ENCODE measurements at places on chromosomes 7 and 10.
A peak's percentile ranks its signal among the peaks of the same experiment; 100 is the strongest.

DNA sequence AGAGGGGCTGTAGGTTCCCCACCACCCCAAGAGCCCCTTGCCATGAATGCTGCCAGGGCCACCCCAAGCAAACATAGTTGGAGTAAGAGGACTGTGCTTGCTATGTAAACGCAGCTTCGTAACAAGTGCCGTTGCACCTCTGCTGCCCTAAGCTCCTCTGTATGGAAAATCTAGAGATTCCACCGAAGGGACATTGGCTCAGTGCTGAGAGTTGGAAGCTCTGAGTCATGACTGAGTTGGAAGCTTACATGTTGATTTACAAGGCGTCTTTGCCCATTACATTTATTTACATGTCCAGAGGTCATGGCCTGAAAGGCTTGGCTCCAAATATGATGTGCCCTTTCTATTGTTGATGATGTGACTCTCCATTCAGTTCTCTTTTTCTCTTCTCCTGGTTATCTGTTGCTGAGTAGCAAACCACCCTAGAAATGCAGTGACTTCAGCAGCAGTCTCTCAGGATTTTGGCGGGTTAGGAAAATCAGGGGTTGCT is 233.1 kb upstream of the TCF7L2 start:
- H3K4me3 ChIP-seq: no peak overlapping the region
- no peaks in the 10 kb centered on the region for H3K36me3 ChIP-seq
- H3K4me1 ChIP-seq: no peaks in the 10 kb centered on the region
- H3K27me3 ChIP-seq: no peaks in the 10 kb centered on the region
- DNase-seq: peak; percentile 86
- no peak overlapping the region for H3K27ac ChIP-seq

DNA sequence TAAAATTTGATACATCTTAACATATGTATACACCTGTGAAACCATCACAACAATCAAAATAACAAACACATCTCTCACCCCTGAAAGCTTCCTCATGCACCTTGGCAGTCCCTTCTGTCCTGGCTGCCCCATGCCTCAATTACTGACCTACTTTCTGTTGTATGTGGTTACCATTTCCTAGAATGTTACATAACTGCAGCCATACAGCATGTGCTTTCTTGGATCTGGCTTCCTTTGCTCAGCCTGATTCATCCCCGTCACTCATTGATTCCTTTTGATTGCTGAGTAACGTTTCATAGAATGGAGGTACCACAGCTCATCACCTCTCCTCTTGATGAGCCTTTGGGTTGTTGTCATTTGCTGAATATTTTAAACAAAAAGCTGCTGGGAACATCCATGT is 165.3 kb downstream of the CELF2 start:
- H3K27ac ChIP-seq: no peak overlapping the region
- no peak for DNase-seq
- H3K36me3 ChIP-seq: no peaks in the 10 kb centered on the region
- H3K27me3 ChIP-seq: no peaks in the 10 kb centered on the region
- H3K4me3 ChIP-seq: no peak overlapping the region

DNA sequence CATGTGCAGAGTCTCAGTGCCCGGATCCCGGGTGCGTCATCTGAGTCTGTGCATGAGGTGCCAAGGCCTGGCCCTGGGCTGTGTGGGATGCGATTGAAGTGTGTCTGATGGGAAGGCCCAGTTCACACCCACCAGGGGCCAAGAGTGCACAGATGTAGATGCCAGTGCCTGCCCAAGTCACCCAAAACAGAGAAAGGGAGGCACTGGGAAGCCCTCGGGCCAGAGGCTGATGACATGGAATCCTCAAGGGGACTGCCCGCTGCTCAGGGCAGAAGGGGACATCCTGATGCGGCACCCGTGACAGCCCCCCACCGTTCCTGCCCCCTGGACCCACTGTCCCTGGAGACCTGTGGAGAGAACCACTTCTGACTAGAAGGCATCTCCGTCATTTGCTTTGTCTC is 72.2 kb upstream of the ZNF479 start:
- no peaks in the 10 kb centered on the region for H3K4me1 ChIP-seq
- H3K27ac ChIP-seq: no peak overlapping the region
- H3K27me3 ChIP-seq: no peaks in the 10 kb centered on the region
- H3K4me3 ChIP-seq: no peak overlapping the region

DNA sequence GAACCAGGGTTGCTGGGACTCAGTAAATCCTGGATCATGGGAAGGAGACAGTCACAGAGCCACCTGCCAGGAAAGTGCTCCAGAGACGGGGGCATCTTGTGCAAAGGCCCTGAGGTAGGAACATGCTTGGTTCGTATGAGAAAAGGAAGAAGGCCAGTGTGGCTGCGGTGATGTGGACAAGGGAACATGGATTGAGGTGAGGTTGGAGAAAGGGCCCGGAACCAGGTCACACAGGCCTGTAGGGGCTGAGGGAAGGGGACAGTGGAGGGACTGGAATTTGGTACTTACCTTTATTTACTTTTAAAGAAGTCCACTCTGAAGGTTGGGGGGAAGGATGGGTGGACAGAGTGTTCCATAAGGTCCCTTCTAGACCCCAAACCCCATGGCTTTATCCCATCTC is 32.9 kb upstream of the CXCL12 start:
- H3K4me1 ChIP-seq: no peaks in the 10 kb centered on the region
- no peaks in the 10 kb centered on the region for H3K27me3 ChIP-seq
- no peaks in the 10 kb centered on the region for H3K36me3 ChIP-seq
- no peak overlapping the region for H3K27ac ChIP-seq
- H3K4me3 ChIP-seq: no peak overlapping the region

GRCh38 chr7:78017591-78018100 is 219.1 kb downstream of the PHTF2 start:
- H3K4me3 ChIP-seq: peak overlapping the region; percentile 19
- no peaks in the 10 kb centered on the region for H3K27me3 ChIP-seq
- no peak overlapping the region for H3K27ac ChIP-seq

DNA sequence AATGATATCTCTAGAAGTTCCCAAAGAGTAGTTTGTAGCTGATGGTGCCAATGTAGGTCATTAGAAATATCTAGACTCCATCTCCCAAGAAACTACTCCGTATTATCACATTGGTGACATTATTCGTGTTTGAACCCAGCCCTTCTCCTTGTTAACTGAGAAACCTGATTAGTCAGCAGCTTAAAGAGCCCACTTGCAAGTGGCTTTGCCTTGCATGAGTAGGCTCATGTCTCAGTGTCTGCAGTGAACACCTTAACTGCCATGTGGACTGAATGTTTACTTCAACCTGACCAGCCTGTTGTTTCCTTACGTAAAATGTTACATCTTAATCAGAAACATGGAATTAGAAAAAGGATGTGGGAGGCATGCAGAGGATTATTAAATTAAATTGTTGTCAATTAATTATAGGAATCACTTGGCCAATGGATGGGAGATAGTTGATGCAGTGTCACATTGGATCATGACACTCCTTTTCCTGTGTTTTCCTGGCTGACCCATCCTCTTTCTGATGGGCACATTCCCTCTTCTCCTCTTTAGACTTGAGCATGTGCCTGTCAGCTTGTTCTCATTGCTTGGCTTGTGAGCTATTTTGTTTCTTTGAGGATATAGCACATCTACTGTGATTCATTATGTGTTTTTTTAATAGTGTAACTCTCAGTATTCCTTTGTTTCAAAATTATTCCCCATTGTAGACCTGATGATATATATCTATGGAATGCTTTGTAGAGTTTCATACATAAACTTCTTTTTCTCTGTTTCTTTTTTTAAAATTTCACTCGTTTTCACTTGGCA is 18.0 kb downstream of the STARD3NL start:
- no peak overlapping the region for H3K4me3 ChIP-seq
- H3K27me3 ChIP-seq: no peaks in the 10 kb centered on the region
- peaks cover 54% of the 10 kb centered on the region for H3K4me1 ChIP-seq
- no peak for DNase-seq

DNA sequence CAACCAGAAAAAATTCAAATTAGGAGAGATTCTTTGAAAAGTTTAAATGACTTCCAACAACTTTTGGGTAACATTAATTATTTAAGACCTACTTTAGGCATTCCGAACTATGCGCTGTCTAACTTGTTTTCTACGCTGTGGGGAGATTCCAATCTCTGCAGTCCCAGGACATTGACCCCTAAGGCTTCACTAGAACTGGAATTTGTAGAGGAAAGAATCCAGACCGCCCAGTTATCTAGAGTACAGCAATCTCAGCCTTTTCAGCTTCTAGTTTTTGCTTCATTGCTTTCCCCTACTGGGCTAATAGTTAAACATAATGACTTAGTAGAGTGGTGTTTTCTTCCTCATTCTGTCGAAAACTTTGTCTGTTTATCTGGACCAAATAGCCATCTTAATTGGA is 14.9 kb upstream of the DDC start:
- no peaks in the 10 kb centered on the region for H3K27me3 ChIP-seq
- no peak for DNase-seq
- H3K4me1 ChIP-seq: no peaks in the 10 kb centered on the region
- no peak overlapping the region for H3K27ac ChIP-seq

GRCh38 chr7:4792537-4793126 is 17.2 kb downstream of the AP5Z1 start:
- H3K27me3 ChIP-seq: no peaks in the 10 kb centered on the region
- peaks cover 23% of the 10 kb centered on the region for H3K4me1 ChIP-seq
- DNase-seq: no peak
- H3K27ac ChIP-seq: peak overlapping the region; percentile 71

DNA sequence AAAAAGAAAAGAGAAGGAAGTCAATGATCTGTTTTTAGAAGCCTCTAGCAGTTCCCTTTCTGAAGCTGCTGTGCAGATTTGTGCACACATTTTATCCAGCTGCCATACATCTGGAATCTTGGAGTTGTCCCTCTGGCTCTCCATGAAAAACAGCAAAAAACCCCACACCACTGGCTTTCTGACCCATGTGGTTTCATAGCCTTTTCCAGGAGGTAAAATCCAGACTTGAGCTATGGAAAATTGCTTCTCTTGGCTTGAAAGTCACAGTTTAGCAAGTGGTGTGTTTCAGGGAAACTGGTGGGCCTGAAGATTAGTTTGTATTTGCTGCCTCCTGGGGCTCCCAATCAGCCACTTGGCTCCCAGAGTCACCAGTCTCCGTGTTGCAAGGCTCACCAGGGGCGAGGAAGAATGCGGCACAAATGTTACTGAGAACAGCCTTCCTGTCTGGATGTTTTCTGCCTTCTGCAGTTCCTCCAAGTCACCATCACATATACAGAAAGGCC is 50.1 kb upstream of the ADRB1 start:
- no peaks in the 10 kb centered on the region for H3K27me3 ChIP-seq
- peaks cover 6% of the 10 kb centered on the region for H3K4me1 ChIP-seq
- no peaks in the 10 kb centered on the region for H3K36me3 ChIP-seq

- no peaks in the 10 kb centered on the region for H3K27me3 ChIP-seq
- H3K27ac ChIP-seq: no peak overlapping the region
- peaks cover 4% of the 10 kb centered on the region for H3K4me1 ChIP-seq
- H3K36me3 ChIP-seq: no peaks in the 10 kb centered on the region
Observed at GRCh38 chr10:30829901-30830300, 200.3 kb upstream of the LYZL2 start.

GRCh38 chr10:131584287-131584686 is 272.8 kb upstream of the TCERG1L start:
- H3K4me3 ChIP-seq: no peak overlapping the region
- no peak overlapping the region for H3K27ac ChIP-seq
- no peaks in the 10 kb centered on the region for H3K36me3 ChIP-seq

GRCh38 chr10:122551450-122551849 is 9.1 kb upstream of the DMBT1 start:
- DNase-seq: no peak
- no peaks in the 10 kb centered on the region for H3K4me1 ChIP-seq
- no peak overlapping the region for H3K27ac ChIP-seq
- no peaks in the 10 kb centered on the region for H3K36me3 ChIP-seq
- no peaks in the 10 kb centered on the region for H3K27me3 ChIP-seq

- DNase-seq: no peak
- no peaks in the 10 kb centered on the region for H3K27me3 ChIP-seq
- H3K36me3 ChIP-seq: peaks cover 6% of the 10 kb centered on the region
- H3K4me1 ChIP-seq: peaks cover 2% of the 10 kb centered on the region
Observed at GRCh38 chr10:59833810-59834209, 72.5 kb downstream of the CCDC6 start.

GRCh38 chr7:140222814-140223213 is 46.0 kb upstream of the KDM7A start:
- H3K27me3 ChIP-seq: no peaks in the 10 kb centered on the region
- H3K27ac ChIP-seq: no peak overlapping the region
- H3K36me3 ChIP-seq: no peaks in the 10 kb centered on the region

DNA sequence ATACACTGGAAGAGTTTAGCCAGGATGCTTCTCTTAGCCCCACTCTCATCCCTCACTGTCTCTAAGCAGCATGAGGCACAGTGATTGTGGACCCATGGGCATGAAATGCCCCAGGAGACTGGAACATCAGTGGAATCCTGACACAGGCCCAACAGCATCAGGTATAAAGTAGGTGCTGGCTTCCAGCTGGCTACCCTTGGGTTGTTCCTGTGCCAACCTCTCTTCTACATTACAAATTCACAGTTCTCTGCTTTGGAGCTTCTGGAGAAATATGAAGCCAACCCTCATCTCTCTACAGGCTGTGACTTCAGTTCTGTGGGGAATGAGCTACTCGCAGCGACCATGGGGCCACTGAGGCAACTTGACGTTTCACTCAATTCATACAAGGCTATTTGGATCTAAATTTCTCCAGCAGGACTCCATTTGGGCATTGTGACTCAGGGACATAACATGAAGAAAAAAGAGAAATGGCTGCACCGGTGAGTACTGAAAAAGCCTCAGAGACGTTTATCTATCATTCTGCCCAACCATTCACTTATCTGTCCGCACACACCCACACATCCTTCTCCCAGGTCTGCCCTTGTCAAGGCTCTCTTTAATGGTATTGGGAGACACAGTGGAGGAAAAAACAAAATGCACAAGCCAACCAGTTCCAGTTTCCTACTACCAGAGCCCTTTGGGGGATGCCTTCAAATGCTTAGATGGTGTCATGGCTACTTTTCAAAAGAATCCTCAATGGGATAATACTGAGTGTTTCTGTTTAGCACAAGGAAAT is 35.4 kb upstream of the TM9SF3 start:
- H3K27me3 ChIP-seq: no peaks in the 10 kb centered on the region
- no peak for DNase-seq
- H3K27ac ChIP-seq: no peak overlapping the region
- H3K36me3 ChIP-seq: no peaks in the 10 kb centered on the region

DNA sequence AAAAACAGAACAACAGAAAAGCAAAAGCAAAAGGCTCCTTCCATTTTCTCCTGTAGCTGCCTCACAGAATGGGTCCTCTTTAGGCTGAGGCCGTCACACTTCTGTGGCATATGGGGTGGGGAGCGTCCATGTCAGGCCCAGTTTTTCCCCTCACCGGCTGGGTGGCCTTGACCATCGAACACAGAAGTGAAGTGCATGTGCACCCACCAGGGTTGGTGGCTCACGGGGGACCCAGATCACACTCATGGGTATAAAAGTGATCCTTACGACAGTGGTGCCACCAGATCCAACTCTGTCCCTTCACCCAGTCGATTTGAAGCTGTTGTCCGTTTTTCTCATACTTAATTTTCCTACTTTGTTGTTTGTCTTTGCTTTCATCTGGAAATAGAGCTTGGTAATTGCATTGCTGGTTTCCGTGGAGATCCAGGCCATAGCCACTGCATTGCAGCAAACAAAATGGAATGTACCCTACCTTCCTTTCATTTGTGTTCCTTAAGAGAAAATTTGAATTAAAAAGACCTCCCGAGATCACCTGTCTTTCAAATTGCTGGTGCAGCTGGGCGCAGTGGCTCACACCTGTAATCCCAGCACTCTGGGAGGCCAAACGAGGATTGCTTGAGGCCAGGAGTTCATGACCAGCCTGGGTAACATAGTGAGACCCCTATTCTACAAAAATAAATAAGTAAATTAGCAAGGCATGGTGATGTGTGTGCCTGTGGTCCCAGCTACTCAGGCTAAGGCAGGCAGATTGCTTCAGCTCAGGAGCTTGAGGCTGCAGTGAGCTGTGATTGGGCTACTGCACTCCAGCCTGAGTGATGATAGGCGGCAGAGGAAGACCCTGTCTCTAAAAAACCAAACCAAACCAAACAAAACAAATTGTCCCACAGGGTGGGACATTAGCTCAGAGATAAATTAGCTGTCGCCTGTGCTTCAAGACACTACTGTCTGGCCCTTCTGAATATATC is 10.7 kb upstream of the GJD4 start:
- no peaks in the 10 kb centered on the region for H3K4me1 ChIP-seq
- no peak for DNase-seq
- no peak overlapping the region for H3K4me3 ChIP-seq
